ENCODE measurements at places on chromosomes 12 and 14.

GRCh38 chr12:92876496-92876895 lies 52.6 kb downstream of the EEA1 start:
- no peak for DNase-seq

- no peak for DNase-seq
These were observed 17.0 kb upstream of the CFAP54 start for GRCh38 chr12:96472384-96472783.

DNA sequence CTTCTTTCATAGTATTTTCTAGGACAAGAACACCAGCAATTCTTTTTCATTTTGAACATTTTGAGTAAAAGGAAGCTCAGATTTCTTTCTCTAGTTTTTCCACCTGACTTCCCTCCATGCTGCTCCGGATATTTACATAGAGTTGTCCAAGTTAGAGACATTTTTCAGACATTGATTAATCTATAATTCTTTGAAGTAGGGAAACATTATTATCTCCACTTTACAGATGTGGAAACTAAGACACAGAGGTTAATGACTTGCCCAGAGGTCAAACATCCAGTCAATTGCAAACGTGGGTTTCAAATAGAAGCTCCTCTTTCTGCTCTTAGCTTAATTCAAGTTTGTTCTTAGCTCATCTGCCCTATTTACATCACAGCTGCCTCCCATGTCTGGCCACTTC lies 138.3 kb downstream of the EGLN3 start:
- DNase-seq, result no peak

GRCh38 chr12:89481213-89481914 lies 43.2 kb downstream of the GALNT4 start:
- DNase-seq, result no peak

- no peak for DNase-seq
These were observed 38.1 kb downstream of the RASSF9 start for GRCh38 chr12:85798122-85798521.

DNA sequence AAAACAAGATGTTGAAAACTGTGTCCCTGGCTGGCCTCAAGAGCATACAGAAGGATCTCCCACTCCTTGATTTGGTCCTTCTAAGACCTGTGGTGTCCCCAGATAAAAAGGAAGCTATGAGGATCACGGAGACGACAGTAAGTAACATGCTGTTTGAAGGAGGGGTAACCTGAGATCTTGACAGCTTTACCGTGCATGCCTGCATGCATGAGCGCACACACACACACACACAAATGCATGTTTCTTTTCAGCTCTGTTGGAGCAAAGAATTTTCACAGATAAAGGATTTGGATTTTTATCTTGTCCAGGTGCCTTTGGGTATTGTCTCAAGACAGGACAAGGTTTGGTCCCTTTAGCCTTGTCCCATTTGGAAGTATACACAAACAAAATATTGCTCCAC lies 411.6 kb upstream of the CCDC196 start:
- DNase-seq, result no peak

GRCh38 chr12:67358781-67359338 lies 89.7 kb downstream of the CAND1 start:
- no peak for DNase-seq

- no peak for DNase-seq
These were observed 60.2 kb upstream of the ACTN1 start for GRCh38 chr14:69039288-69039628.

GRCh38 chr14:23632461-23633159 lies 3.6 kb upstream of the DHRS2 start:
- DNase-seq, result no peak

DNA sequence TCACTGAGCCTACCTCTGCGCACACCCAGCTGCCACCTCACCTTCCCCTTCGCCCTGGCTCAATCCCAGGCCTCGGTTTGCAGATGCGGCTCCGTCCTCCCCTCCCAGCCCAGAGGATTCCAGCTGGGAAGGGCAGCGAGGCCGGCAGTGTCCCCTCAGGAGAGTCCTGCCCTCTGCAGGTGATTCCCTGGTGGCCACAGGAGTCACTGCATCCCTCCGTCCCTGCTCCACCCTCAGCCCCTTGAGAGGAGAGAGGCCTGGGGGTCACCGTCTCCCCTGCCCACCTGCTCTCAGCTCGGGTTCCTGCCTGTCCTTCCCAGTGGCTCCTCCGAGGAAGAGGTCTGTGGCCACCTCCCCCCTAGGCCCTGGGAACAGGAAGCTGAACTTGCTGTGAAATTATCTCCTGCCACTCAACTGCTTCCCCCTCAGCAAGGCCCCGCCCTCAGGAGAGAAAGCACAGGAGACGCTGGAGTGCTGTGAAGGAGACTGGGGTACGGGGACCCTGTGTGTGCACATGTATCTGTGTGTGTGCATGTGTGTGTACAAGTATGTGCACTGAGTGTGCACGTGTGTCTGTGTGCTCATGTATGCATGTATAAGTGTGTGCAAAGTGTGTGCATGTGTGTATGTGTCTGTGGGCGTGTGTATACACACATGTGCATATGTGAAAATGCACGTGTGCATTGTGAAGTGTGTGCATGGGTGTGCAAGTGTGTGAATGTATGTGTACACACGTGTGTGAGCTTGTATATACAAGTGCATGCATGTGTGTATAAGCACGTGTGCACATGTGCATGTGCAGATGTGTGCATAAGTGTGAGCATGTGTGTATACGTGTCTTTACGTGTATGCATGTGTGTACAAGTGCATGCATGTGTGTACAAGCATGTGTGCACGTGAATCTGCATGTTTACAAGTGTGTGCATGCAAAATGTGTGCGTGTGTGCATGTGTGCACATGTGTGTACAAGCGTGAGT lies 13.2 kb upstream of the GALNT9 start:
- DNase-seq, result peak; percentile 96

- DNase-seq, result no peak
These were observed 154.1 kb upstream of the ARID2 start for GRCh38 chr12:45575417-45575816.

DNA sequence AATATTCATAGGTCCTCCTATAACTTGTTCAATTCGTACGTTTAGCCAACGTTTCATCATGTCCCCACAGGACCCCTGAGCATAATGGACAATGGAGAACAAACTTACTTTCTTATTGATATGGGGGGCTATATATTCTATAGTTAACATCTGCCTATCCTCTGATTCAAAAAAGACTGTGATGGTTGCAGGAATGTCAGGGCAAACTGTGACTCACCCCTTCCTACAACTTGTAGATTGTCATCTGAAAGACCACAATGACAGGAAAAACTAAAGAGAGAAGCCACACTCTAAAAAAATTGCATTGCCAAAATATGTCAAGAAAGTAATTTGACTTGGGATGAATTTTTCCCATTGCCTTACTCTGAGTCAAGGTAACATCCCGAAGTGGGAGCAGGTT lies 50.8 kb downstream of the CATSPERB start:
- no peak for DNase-seq

DNA sequence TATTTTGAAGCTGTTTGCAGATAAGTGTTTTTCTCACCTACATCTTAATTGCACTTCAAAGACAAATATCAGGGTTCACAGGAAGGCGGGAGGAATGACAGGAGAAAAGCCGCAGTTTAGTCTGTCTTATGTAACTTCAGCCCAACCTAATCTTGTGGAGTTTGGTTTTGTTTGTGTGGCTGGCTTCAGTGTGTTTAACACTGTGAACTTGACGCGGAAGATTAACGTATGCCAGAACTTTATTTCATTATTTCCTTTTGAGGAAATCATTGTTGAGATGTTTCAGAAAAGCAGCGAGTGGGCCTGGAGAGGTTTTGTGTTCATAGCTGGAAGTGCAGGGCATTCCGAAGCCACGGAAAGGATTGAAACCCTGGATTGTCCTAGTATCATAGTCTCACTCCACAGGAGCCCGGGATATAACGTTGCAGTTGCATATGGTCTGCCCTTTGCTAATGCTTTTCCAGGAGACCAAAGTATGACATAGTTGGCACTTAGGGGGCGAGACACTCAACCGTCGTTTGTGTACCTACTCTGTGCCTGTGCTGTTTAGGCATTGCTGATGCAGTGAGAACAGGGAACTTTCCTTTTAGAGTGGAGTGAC lies 2.0 kb downstream of the PELI2 start:
- DNase-seq, result no peak

DNA sequence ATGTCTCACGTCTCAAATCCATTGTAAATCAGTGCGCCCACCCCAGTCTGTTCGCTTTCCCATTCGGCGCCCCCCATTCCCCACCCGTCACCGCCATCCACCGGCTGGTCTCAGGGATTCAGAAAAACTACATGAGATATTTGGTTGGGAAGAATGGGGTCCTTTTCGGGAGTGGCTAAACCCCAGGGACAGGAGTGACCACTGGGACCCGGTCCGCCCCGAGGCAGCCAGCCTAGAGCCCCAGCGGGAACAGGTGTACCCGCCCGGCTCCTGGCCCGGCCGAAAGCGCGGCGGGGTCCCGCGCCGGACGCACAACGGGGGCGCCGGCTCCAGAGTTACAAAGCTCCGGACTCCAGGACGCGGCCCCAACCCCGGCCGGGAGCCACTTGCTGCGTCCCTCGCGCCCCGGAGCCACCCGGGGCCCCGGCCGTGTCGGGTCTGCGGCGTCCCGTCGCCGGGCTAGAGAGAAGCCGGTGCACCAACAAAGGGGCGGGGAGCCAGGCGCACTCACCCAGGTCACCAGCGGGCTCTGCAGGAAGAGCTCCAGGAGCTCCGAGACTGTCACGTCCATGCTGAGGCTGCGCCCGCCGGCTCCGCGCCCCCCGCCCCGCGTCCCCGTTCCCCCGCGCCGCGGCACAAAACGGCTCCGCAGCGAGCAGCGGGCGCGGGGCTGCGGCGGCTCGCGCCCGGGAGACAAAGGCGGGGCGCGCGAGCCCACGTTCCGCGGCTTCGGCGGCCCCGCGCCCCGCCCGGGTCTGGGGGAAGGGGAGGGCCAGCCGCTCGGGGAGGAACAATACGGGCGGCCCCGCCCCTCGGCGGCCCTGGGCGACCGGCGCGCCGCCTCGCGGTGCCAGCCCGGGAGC lies at the start of gene CCDC88C:
TSS of gene CCDC88C (minus strand) at position 701 of the 863 bp plus-strand sequence. CDS start at position 571, 130 bp downstream.
- peak; percentile 96 for DNase-seq

DNA sequence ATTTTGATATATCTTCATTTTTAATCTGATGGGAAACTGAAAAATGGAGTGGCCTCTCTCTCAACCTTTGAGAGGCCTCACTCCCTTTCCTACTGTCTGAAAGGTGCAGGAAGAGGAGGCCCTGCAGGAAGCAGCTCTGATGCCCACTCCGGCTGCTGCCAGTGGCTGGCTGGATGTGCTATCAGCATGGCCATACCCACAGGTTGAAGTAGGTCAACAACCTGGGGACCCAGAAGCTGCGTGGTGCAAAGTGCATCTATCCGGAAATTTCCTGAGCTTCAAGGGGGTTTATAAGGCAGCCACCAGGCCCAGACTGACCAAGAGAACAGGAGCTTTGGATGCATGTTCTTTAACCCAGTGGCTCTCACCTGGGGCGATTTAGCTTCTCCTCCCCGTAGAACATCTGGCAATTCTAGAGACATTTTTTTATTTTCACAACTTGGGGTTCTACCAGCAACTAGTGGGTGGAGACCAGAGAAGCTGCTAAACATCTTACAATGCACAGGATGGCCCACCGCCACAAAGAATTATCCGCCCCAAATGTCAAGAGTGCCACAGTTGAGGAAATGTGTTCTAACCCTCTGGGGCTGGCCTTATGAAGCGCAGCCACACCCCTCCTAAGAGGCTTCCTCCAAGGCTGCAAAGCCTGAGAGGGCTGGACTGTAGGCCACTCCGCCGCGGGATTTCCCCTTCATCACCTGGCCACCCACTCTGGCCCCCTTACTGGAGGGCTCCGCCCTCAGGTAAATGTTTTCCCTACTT lies 8.2 kb upstream of the BATF start:
- DNase-seq, result peak; percentile 47

DNA sequence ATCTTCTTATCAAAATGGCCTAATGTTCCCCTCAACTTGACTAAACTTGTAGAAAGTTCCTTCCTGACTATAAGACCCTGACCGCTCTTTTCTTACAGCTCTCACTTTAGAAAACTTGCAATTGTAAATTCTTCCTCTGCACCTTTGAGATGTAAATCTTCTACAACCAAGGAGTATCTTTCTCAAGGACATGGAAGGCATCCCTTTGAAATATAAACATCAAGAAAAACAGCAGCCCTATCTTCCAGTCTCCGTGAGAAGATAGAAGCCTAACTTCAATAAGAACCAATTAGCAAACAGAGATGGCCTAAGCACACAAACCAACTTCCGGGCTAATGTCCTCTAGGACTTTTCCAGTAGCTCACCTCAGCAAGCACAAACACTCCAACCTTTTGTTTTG lies 210.3 kb downstream of the CPNE8 start:
- DNase-seq, result no peak

- DNase-seq, result no peak
These were observed 302.3 kb upstream of the TMEM132C start for GRCh38 chr12:127964717-127965116.
